ENCODE measurements at places on chromosomes 2 and 18.

- no peak for ATAC-seq
Measured at GRCh38 chr2:127634066-127634617, 11.8 kb upstream of the GPR17 start.

GRCh38 chr2:188292348-188293239 lies 920 bp downstream of the GULP1 start:
- peak; percentile 79 for ATAC-seq

DNA sequence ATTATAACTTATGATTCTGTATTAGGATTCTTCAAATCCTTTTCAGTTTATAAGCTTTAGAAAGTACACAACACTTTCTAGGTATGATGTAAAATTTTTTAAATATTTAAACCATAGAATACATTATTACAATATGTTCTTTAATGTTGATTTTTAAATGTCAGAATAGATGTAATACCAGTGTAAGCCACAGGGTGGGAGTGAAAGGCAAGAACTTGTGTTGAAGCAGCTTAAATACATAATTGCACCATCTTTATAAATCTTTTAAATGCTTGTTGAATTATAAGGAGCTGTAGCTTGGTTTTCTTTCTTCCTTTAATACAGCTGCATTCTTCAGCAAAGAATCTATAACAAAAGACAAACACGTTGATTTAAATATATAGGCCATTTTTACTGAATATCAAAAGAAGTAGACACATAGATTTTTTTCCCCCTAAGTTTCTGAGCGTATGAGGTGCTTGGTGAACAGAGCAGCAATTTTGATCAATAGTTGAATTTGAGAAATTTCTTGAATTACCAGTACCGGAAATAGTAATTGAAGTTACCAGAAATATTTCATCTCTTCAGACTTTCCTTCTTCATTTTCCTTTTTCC lies 63.0 kb downstream of the TANK start:
- peak; percentile 54 for ATAC-seq

- no peak for ATAC-seq
Measured at GRCh38 chr18:29041976-29042375, 865.0 kb upstream of the CDH2 start.

DNA sequence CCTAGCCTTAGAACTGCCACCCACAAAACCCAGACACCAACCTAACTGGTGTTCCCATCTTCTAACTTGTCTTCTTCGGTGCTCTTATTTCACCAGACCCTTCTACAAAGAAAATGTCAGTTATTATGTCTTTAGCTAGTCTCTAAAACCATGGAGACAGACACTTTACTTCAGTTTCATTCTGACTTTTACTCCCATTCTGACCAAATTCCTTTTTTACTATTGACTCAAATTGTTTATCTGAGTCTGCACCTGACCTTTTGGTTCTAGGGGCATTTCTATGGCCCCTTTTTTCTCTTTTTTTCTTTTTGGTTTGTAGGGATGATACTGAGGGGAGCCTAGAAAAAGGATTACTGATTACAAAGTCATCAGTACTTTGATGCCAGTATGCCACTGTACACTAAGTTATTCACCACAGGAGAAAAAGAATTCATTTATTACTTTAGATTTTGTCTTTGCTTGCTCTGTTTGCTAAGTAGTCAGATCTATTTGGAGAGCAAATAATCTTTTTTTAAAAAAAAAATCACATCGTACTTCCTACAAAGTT lies 6.8 kb upstream of the SLC1A4 start:
- ATAC-seq, result no peak

GRCh38 chr2:151826737-151827157 lies 1.5 kb downstream of the ARL5A start:
- ATAC-seq, result no peak

- no peak for ATAC-seq
Measured at GRCh38 chr2:65420712-65421431, 11.5 kb downstream of the SPRED2 start.

GRCh38 chr2:26584656-26585055 lies 56.5 kb downstream of the CIB4 start:
- ATAC-seq, result no peak

DNA sequence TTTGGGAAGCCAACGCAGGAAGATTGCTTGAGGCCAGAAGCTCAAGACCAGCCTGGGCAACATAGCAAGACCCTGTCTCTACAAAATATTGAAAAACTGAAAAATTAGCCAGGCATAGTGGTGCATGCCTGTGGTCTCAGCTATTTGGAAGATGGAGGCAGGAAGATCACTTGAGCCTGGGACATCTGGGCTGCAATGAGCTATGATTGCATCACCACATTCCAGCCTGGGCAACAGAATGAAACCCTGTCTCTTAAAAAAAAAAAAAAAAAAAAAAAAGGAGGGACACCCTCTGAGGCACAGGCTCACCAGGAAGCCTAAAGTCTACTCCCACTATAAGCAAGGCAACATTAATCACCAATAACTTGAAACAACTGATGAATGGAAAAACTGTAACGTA lies 151.1 kb downstream of the CCDC148 start:
- no peak for ATAC-seq

GRCh38 chr18:26863122-26863879 lies 2.2 kb downstream of the AQP4 start:
- ATAC-seq, result peak; percentile 37

GRCh38 chr2:102801858-102802699 lies 40.2 kb downstream of the TMEM182 start:
- no peak for ATAC-seq

GRCh38 chr2:219109471-219109870 lies 48.8 kb upstream of the IHH start:
- ATAC-seq, result no peak

DNA sequence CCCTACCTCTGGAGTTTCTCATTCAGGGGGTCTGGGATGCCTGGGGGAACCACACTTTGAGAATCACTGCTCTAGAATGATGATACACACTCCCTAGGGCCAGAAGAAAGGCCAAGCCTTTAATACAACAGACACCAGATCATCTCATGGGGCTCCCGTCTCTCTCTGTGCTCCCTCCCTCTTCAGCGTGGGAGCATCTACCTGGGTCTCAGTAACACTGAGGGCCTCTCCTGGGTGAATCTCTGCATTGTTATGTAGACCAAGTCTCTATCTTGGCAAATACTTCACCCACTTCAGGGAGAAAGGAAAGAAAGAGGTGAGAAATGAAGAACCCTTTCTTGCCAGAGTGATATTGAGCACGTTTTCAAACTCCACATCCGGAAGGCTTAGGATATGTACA lies 146.8 kb upstream of the MSH6 start:
- no peak for ATAC-seq
